Heart right ventricle (tissue), 16 donors: ENCODE measurements at places on chromosomes 2 and 18. TPM values are rescaled to one million over a fixed set of nuclear protein-coding genes. Genes with fewer than 3 reads are reported as not detected.

Gene UGT1A9
- not detected for total RNA-seq

Gene RAMP1
- 145 TPM for total RNA-seq

Gene UGT1A4
- total RNA-seq = not detected

Gene PLCL1
- total RNA-seq = 114 TPM

Gene SKOR2
- total RNA-seq = not detected

Gene CDH2
- total RNA-seq = 356 TPM

Gene CDH7
- total RNA-seq = not detected

Gene CELF4
- 1.2 TPM for total RNA-seq

Gene AKAIN1
- not detected for total RNA-seq

Gene SERPINB10
- total RNA-seq = not detected

Gene TUBB8B
- not detected for total RNA-seq

Gene BMPR2
- 61.3 TPM for total RNA-seq

Gene SNX17
- 69.5 TPM for total RNA-seq

Gene CIB4
- total RNA-seq = not detected

Gene ACSL3
- total RNA-seq = 65.3 TPM
